ENCODE measurements at places on chromosomes 3 and 15.

- DNase-seq = no peak
Measured at GRCh38 chr3:186132487-186132886, 23.6 kb upstream of the ETV5 start.

- DNase-seq = no peak
Measured at GRCh38 chr15:74663303-74664027, 32.4 kb downstream of the EDC3 start.

GRCh38 chr3:8201886-8202285 lies 299.7 kb upstream of the LMCD1 start:
- no peak for DNase-seq

- no peak for DNase-seq
Measured at GRCh38 chr15:34986771-34987480, 1.2 kb downstream of the ZNF770 start.

- no peak for DNase-seq
Measured at GRCh38 chr3:169613895-169614294, 49.6 kb downstream of the MECOM start.

DNA sequence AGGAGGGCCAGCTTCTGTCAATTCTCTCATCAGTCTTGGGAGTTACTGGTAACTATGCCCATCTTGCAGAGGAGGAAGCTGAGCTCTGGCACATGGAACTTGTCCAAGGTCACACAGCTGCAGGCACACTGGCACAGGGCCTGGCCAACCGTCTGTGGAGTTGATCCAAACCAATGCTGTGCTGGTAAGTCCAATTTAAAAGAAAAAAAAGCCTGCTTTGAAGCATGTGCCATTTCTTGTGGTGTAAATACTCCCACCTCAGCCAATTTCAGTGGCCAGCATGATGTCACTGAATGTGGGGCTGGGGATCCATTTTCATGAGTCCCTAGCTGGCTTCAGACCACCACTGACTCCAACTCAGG lies 83.4 kb downstream of the CHSY1 start:
- no peak for DNase-seq

DNA sequence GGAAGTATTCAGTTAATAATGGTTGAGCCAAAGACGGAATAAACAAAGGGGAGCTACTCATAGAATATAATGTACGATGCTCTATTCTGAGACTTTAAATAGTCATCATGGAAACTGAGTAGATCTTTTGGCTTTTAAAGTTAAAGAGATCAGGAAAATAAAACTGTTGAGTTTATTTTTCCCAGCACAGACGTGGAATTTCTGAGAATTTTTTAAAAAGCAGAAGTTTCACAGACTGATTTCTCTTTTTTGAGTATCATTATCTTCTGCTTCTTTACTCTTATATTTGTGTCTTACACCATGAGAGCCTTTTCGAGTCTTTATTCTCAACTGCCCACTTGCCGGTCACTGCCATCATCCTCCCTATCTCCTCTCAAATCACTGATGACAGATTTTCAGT lies 13.2 kb downstream of the P2RY14 start:
- DNase-seq = no peak

DNA sequence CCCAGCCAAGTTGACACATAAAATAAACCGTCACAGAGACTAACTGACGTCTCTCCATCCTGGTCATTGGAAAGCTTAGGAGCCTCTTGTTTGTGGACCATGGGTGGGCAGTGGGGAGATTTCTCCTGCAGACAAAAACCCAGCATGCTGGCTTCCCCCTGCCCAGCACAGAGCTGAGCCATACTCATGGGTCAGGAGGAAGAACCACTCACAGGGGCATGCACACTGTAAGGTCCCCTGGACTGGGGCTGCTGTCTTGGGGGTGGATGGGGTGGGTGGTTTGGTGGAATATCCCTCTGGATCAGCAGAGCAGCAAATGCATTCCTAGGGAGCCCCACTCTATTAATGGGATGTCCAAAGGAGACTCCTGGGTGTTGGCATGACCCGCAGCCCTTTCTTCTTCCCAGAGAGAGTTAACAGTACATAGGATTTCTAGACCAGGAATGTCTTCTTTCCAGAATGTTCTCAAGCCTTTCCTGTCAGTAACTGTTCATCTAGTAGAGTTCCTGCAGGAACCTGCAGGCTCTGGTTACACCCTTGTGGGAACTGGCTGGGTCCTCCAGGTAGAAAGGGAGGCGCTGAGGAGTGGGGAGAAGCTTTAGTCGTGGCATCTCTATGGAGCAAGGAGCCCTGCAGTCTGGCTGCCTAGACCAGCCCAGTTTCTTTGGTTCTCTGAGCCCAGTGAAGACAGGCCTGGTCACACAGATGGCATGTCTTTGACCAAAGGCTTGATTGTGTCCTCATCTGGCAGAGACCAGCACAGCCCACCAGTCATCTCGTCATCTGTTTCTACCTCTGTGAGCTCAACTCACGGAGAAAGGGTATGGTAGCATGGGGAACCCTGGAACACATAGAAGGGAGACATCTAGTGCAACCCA lies 73.4 kb upstream of the PRR23C start:
- no peak for DNase-seq

DNA sequence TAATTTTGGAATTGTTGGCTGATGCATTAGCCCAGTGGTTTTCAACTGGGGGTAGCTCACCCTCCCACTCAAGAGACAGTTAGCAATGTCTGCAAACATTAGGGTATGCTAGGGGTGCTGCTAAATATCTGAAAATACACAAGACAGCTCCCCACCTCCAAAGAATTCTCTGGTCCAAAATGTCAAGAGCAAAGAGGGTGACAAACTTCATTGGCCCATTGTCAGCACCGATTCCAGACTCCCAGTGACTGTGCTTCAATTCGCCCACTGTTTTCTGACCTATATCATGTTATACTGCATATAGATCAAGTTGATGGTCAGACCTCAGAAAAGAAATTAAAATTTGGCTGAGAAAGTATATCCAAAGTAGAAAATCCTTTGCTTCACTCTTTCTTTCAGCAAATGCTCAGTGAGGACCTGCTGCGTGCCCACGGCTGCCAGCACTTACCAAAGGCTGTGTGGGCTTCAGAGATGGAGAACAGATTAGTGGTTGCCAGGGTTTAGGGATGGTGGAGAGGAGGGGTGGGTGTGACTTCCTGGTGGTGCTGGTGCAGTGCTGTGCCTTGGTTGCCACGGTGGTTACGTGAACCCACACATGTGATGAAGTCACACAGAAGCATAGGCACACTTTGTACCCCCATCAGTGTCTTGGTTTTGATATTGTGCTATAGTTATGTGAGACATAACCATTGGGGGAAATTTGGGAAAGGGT lies 204.0 kb downstream of the PLCL2 start:
- DNase-seq = no peak

DNA sequence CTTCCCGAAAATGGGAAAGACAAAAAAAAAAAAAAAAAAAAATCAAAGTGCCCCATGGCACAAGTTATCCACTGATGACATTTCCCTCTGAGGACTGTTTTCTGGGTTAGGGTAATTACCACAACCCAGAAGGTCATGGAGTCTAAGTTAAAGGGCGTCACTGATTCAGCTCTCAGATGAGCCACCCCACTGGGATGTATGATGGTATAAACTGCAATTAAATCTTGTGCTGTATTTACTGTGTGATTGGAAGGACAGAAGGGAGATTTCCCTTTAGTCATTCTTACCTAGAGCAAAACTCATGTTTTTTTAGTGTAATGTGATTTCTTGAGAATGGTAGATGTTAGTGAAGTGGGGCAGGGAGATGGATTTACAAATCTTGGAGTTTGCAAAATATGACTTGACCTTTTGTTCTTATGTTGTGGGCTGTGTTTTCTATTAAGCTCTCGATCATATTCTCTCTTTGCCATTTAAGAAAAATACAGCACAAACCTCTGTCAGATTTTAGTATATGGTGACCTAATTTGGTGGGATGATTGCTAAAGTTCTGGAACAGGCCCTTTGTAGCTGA lies 244.2 kb downstream of the PTPRG start:
- no peak for DNase-seq

GRCh38 chr3:17759901-17760300 lies 17.5 kb upstream of the TBC1D5 start:
- DNase-seq = no peak

GRCh38 chr15:58495891-58496408 lies 64.2 kb downstream of the LIPC start:
- no peak for DNase-seq

GRCh38 chr3:135905058-135905724 lies 60.3 kb upstream of the PPP2R3A start:
- DNase-seq = no peak

- DNase-seq = no peak
Measured at GRCh38 chr3:187498211-187498724, 130.1 kb downstream of the RTP4 start.

DNA sequence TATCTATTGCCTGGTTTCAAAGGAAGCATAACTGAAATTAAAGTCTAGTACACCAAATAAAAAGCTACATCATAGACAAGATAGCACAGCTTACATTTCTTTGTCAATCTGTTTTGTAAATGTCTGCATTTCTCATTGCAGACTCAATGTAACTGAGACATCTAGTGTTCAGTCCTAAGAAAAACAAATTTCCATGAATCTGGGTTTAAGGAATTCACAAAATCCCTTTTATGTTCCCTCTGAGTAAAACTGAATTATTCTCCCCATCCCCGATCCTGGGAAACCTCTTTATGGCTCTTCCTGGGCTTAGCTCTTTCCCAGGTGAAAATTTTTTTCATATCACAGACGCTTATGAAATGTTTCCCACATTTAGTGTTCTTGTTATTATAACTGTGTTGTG lies 21.6 kb upstream of the RASA2 start:
- no peak for DNase-seq

- DNase-seq = no peak
Measured at GRCh38 chr15:40471105-40471807, 472 bp downstream of the CHST14 start.

DNA sequence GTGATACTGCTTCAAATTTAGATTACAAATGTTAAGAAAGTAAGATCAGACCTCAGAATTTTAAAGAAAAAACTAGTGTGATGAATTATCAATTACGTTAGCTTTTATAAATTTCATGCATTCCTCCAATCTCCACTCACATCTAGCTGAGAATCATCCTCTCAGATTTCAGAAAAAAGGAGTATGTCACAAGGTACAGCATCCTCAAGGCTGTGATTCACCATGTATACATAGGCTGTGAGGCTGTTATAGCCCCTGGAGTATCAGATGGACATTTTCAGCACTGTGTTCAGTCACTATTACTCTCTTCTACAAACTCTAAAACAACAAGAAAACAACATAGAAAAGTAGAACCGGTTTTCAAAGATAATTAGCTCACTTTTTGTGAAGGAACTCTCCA lies 214.4 kb downstream of the PCCB start:
- no peak for DNase-seq

GRCh38 chr15:100570275-100570674 lies 31.7 kb downstream of the LINS1 start:
- DNase-seq = no peak

DNA sequence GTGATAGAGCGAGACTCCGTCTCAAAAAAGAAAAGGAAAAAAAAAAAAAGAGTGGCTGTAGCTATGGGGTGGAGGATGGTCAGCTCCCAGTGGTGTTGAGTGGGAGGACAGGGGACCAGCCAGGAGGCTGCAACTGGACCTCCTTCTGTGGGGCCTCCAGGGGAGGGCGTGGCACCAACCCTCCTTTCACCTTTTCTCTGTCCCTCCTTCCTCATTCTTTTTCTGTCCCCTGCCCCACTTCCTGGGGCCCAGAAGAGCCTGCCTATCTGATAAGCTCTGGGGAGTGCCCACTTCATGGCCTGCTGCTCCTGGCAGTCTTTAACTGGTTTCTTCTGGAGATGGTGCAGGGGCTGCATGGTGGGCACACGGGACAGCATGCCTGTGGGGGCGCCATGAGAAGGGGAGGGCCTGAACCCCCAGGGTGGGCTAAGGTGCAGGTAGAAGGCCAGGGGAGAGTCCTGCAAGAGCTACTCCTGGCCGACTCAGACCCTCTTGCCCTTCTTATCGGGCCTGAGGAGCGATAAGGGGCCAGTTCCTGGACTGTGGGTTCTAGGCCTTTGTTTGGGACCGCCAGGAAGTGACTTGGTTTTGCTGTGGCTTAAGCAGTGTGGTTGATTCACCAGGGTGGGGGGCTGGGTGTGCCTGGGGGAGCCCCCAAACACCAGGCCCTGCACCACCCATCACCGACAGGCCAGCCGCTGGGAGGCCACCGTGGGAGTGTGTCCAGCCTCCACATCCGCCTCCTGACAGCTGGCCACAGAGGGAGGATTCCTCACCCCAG lies 49.4 kb upstream of the FLNB start:
- no peak for DNase-seq

DNA sequence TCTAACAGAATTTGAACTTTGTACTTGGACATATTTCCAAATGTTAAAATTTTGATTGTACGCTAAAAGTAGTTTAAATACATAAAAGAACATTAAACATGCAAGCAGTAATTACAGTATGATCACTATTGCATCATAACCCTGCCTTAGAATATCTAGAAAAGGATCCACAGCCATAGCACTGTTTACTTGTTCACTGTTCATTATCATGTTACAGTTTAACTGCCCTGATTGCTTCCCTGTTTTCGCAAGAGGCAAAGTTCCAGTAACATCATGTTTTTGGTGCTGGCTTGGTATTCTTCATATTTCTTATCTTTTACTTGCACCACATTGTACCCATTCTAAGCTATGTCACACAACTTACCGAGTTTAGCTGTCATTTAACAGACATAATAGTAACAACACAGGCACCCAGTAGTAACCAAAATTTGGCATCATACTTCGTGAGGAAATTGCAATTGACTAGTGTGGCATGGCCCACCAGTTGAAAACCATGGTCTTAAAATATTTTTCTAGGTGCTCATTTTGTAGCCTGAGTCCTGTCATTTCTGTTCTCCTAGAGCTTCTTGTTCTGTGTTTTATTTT lies 13.3 kb upstream of the TMEM87A start:
- DNase-seq = no peak

DNA sequence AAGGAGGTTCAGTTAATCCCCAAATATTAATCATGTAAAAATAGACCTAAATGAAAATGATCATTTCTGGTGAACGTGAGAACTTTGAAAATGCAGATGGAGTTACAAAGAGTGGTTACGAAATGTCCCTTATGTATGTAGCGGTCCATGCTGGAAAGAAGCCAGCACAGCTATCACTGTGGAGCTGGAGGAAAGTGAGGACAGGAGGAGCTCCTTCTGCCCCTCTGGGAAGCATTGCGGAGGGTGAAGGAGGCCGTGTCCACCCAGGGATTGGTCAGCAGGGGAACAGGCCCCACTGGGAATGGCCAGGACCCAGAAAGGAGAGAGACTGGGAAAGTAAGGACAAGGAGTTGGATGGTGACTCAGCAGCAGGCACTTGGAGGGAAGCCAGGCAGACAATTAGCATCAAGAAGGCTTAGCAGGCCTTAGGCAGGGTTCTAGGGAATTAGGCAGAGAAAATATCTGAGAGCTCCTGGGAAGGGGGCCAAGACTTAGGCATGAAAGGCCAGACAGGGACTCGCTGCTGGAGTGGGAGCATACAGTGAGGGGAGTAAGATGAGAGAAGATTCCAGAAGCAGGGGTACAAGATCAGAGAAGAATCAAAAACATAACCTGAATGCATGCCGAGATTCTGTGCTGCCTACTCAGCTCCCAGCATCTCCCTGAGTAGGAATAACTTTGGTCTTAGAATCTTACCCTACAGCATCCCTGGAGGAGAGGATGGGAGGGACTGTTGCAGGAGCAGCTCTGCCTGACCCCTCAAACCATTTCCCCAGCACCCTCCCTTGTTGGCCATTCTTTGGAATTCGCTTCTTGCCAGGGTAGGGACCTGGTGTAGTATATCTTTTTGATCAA lies 171.0 kb upstream of the UMPS start:
- no peak for DNase-seq

GRCh38 chr3:60890226-60890625 lies 361.0 kb downstream of the FHIT start:
- no peak for DNase-seq

GRCh38 chr3:53102601-53103147 lies 27.6 kb downstream of the RFT1 start:
- no peak for DNase-seq
